Left hindlimb (tissue), 1 donor: ENCODE measurements at places on chromosomes 2 and 18.

DNA sequence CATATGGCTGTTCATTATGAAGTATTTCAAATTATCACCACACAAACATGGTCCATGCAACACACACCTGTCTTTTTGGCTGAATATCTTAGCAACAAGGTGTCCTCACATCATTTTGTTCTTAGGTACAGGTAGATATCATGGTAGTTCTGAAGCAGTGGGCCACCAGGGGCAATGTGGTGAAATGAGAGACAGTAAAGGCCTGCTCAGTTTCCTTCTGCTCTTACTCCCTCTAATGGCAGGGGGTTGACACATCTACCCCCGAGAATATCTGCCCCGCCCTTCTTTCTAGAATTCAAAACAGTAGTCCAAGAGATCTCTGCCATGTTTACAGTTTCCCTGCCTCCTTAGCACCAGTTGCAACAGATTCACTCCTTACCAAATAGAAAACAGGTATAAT, 147.0 kb upstream of the KLHL14 start:
- no peak for DNase-seq

GRCh38 chr2:110106642-110107041, 9.0 kb downstream of the MALL start:
- no peak for DNase-seq

GRCh38 chr2:71778514-71778913, 325.2 kb downstream of the DYSF start:
- no peak for DNase-seq

GRCh38 chr2:9388950-9389911, 34.1 kb downstream of the ITGB1BP1 start:
- no peak for DNase-seq

DNA sequence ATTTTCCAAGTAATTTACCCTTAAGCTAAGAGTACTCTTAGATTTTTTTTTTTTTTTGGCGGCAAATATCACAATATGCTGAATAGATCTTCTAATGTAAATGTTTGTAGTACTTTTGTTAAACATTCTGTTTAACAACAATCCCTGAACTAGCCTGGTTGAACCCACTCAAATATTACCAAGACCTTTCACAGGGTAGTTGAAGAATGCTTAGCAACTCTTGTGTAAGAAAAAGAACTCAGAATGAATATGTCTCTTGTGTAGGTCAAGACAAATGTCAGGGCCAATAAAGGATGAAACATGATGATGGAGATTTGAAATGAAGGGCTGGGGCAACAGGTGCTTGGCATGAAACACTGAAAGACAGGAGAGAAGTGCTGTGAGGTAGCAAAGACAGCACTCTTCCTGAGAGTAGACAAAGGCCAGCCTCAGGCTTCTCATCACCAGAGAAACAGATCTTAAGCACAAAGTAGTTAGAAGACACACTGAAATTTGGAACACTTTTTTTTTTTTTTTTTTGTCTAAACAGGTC, 597.3 kb downstream of the ERBB4 start:
- no peak for DNase-seq

GRCh38 chr18:21341141-21341540, 99.1 kb downstream of the GREB1L start:
- DNase-seq: no peak
